ENCODE measurements at places on chromosomes 12 and 14. TPM values are rescaled to one million over a fixed set of nuclear protein-coding genes. Genes with fewer than 3 reads are reported as not detected.
A peak's percentile ranks its signal among the peaks of the same experiment; 100 is the strongest.

GRCh38 chr14:99729991-99730875, 46.1 kb downstream of the CYP46A1 start:
- H3K4me1 ChIP-seq: peaks cover 18% of the 10 kb centered on the region
- H3K27ac ChIP-seq: no peak overlapping the region
- peak; percentile 95 for DNase-seq
- peak overlapping the region; percentile 86 for H3K4me3 ChIP-seq
- H3K36me3 ChIP-seq: no peaks in the 10 kb centered on the region

- H3K27me3 ChIP-seq: no peaks in the 10 kb centered on the region
- no peak for DNase-seq
- H3K4me1 ChIP-seq: no peaks in the 10 kb centered on the region
- H3K4me3 ChIP-seq: no peak overlapping the region
Observed at GRCh38 chr14:75025082-75025481, 22.4 kb downstream of the EIF2B2 start.

DNA sequence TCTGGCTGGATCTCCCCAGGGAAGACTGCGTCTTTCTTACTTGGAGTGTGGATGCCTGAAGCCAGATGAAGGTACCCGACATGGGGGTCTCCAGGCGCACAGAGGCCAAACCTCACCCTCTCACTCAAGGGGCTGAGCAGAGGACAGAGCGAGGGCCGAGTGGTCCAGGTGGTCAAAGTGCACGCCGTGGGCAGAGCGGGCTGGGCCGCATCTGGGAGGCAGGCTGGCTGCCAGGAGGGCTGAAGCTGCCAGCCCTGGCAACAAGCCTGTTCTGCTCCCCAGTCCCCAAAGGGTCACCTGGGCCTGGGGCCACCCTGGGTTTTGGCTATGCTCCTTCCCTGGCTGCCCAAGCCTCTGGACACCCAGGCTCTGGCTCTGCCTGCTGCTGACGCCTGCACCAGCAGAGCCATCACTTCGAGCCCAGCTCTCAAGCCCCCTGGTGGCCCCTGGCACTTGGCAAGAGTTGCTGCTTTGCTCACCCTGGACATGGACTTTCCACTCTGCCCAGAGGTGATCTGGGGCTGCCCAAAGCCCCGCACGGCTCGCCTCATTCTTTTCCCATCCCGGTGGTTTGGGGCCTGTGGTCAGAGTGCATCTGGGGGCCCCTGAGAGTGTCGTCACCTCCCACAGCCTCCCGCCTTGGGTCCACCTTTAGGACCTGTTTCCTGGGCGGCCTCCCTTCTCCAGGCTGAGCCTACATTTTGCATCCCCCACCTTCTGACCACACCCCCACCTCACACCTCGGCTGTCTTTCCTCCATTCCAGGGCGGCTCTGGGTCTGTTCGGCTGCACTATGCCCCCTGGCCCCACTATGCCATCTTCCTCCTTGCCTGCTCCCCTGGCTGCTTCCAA, 2.8 kb downstream of the ADSS1 start:
- H3K4me1 ChIP-seq: peaks cover 2% of the 10 kb centered on the region
- DNase-seq: peak; percentile 47
- H3K27ac ChIP-seq: no peak overlapping the region
- H3K27me3 ChIP-seq: peaks cover 20% of the 10 kb centered on the region
- peaks cover 3% of the 10 kb centered on the region for H3K36me3 ChIP-seq
- H3K4me3 ChIP-seq: peak overlapping the region; percentile 63

GRCh38 chr12:124454735-124455134, 112.7 kb downstream of the NCOR2 start:
- peaks cover 10% of the 10 kb centered on the region for H3K27me3 ChIP-seq
- H3K4me3 ChIP-seq: peak overlapping the region; percentile 5
- H3K27ac ChIP-seq: peak overlapping the region; percentile 40
- H3K36me3 ChIP-seq: peaks cover 19% of the 10 kb centered on the region
- no peak for DNase-seq

- no peak for DNase-seq
- H3K27me3 ChIP-seq: peaks cover 5% of the 10 kb centered on the region
- no peaks in the 10 kb centered on the region for H3K36me3 ChIP-seq
- H3K4me3 ChIP-seq: no peak overlapping the region
Observed at GRCh38 chr14:99759546-99759925, 33.7 kb upstream of the EML1 start.

DNA sequence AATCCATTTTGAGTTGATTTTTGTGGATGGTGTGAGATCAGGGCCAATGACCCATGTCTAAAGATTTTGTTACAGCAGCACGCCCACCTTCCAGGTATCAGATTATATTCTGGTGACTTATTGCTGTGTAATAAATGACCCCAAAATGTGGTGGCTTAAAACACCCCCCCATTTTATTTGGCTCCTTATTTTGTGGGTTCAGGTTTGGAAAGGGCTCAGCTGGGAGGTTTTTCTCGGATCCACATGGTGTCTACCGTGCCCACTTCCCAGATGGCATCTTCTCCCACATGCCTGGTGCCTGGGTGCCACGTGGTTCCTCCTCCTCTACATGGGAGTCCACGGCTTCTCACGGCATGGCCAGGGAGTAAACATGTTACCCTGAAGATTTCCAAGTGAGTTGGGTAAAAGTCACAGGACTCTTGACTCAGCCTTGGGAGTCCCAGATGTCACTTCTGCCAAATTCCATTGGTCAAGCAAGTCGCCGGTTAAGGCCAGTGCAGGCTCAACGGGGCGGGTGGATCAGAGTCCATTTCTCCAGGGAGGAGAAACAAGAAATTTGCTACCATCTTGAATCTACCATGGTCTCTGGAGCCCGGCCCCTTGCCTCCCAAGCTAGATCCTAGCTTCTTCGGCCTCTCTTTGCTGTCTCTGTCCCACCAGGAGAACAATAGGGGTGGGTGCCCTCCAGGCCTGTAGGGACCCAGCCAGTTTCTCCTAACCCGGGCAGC, 214.3 kb downstream of the KIF26A start:
- DNase-seq: no peak
- H3K27ac ChIP-seq: no peak overlapping the region
- H3K4me3 ChIP-seq: no peak overlapping the region
- H3K27me3 ChIP-seq: peaks cover 8% of the 10 kb centered on the region
- H3K4me1 ChIP-seq: peaks cover 11% of the 10 kb centered on the region
- no peaks in the 10 kb centered on the region for H3K36me3 ChIP-seq

GRCh38 chr14:24251880-24252288, 9.5 kb upstream of the TINF2 start:
- no peak overlapping the region for H3K4me3 ChIP-seq
- H3K27ac ChIP-seq: no peak overlapping the region
- H3K27me3 ChIP-seq: peaks cover 12% of the 10 kb centered on the region
- peaks cover 7% of the 10 kb centered on the region for H3K4me1 ChIP-seq
- H3K36me3 ChIP-seq: no peaks in the 10 kb centered on the region

GRCh38 chr14:54881761-54882401, 20.7 kb downstream of the GCH1 start:
- H3K4me1 ChIP-seq: peaks cover 14% of the 10 kb centered on the region
- DNase-seq: no peak
- H3K4me3 ChIP-seq: no peak overlapping the region
- H3K27ac ChIP-seq: no peak overlapping the region
- H3K36me3 ChIP-seq: no peaks in the 10 kb centered on the region

- no peak for DNase-seq
- no peak overlapping the region for H3K4me3 ChIP-seq
- no peaks in the 10 kb centered on the region for H3K36me3 ChIP-seq
- H3K27me3 ChIP-seq: no peaks in the 10 kb centered on the region
- no peaks in the 10 kb centered on the region for H3K4me1 ChIP-seq
Observed at GRCh38 chr12:58787021-58787760, 133.1 kb downstream of the LRIG3 start.

- H3K27ac ChIP-seq: no peak overlapping the region
- no peak for DNase-seq
- peaks cover 2% of the 10 kb centered on the region for H3K27me3 ChIP-seq
- no peak overlapping the region for H3K4me3 ChIP-seq
- peaks cover 25% of the 10 kb centered on the region for H3K4me1 ChIP-seq
Observed at GRCh38 chr14:103805708-103806107, 41.7 kb downstream of the PPP1R13B start.

- H3K27me3 ChIP-seq: no peaks in the 10 kb centered on the region
- H3K4me1 ChIP-seq: peaks cover 4% of the 10 kb centered on the region
- no peak for DNase-seq
- H3K36me3 ChIP-seq: no peaks in the 10 kb centered on the region
Observed at GRCh38 chr14:60332869-60333268, 83.8 kb downstream of the PPM1A start.

DNA sequence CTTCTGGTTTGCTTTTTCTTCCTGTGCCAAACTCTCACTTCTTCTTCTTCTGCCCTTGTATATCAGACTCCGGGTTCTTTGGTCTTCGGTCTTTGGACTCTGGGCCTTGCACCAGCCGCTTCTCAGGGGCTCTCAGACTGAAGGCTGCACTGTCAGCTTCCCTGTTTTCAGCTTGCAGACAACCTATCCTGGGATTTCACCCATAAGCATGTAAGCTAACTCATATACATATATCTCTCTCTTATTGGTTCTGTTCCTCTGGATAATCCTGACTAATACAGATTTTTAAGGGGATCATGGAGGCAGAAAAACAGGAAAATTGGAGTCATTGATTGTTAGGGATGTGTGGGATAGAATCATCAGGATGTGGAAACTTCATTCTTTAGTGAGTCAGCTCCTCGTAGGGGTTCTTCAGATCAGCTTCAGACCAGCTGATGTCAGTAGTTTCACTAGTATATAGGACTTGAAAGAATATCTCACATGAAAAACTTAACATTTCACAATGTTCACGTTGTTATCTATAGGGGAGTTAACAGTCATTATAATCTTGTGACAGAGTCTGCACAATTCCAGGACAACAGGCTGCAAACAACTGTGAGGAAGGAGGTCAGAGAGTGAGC, 102.9 kb downstream of the RASSF9 start:
- no peaks in the 10 kb centered on the region for H3K4me1 ChIP-seq
- no peak overlapping the region for H3K27ac ChIP-seq
- H3K36me3 ChIP-seq: no peaks in the 10 kb centered on the region
- DNase-seq: no peak

The PRPH gene
- total RNA-seq: not detected

The ESPL1 gene
- 11.8 TPM for total RNA-seq

The ATL1 gene
- total RNA-seq: 4.7 TPM

Measured in endothelial cell (in vitro differentiated cells).